Kidney (tissue), 22 donors: ENCODE measurements at places on chromosomes 7 and 10. TPM values are rescaled to one million over a fixed set of nuclear protein-coding genes. Genes with fewer than 3 reads are reported as not detected.

Gene GCK
- 0.25 TPM for total RNA-seq

Gene PRKAR2B
- total RNA-seq = 6.9 TPM

Gene SLC13A1
- 10.1 TPM for total RNA-seq

Gene ATRNL1
- 7.1 TPM for total RNA-seq

Gene INA
- total RNA-seq = 0.16 TPM

Gene MMD2
- total RNA-seq = not detected

Gene TNKS2
- total RNA-seq = 31.6 TPM

Gene PAPOLB
- total RNA-seq = 0.06 TPM

Gene TFEC
- total RNA-seq = 14.4 TPM

Gene LIPM
- not detected for total RNA-seq

Gene SPDYE6
- not detected for total RNA-seq

Gene BHLHA15
- total RNA-seq = 3.1 TPM

Gene MLXIPL
- 26.2 TPM for total RNA-seq

Gene GDF2
- not detected for total RNA-seq

Gene GNG11
- total RNA-seq = 23.1 TPM

Gene HHEX
- 10.0 TPM for total RNA-seq

Gene DYDC2
- 0.57 TPM for total RNA-seq

Gene TIMM23
- 52.0 TPM for total RNA-seq

Gene IGFBP3
- 193 TPM for total RNA-seq

Gene NXPH1
- total RNA-seq = not detected

Gene TMEM248
- total RNA-seq = 113 TPM

Gene SPDYE5
- total RNA-seq = not detected
